ENCODE measurements at places on chromosomes 13 and 19. TPM values are rescaled to one million over a fixed set of nuclear protein-coding genes. Genes with fewer than 3 reads are reported as not detected.

PAN3 gene
- 9.0 TPM for total RNA-seq

ATP4A gene
- total RNA-seq = not detected

CDADC1 gene
- total RNA-seq = 4.7 TPM

FCER2 gene
- total RNA-seq = 0.54 TPM

PSG5 gene
- not detected for total RNA-seq

DNA sequence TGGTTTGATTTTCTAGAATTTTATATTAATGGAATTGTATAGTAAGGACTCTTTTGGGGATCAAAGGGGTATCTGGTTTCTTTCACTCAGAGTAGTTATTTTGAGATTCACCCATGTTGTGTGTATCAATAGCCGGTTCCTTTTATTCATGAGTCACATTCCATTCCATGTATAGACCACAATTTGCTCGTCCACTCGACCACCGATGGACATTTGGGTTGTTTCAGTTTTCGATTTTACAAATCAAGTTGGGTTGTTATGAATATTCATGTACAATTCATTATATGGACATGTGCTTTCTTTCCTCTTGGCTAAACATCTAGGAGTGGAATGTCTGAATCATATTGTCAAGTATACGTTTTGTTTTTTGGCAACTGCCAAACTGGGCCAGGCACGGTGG lies 9.6 kb upstream of the EMP3 start:
- no peak for DNase-seq

GRCh38 chr13:73596382-73596781 lies 537.6 kb downstream of the KLF5 start:
- DNase-seq = no peak

- no peak for DNase-seq
Measured at GRCh38 chr13:86282442-86282841, 483.2 kb upstream of the SLITRK6 start.

DNA sequence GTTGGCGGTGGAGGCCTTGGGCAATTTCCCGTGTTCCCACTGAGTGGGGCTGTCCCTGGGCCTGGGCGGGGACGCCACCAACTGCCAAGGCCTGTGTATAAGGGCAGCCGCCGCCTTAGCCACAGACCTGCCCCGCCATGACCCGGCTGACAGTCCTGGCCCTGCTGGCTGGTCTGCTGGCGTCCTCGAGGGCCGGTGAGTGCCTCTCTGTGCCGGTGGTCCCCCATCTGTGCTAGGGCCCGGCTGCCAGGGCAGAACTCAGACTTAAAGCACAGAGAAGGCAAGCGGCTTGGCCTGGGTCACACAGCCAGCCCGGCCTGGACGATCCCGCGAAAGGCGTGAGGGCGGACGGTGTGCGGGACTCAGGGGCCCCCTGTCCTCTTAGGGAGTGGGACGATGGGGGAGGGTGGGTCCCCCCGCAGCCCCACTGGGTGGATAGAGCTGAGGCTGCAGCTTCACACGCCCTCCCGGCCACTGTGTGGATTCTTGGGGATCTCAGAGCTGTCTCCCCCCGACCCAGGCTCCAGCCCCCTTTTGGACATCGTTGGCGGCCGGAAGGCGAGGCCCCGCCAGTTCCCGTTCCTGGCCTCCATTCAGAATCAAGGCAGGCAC lies at the start of gene AZU1:
AZU1 (plus strand) TSS at position 128 of the 612 bp plus-strand sequence; CDS start at position 138, 10 bp downstream.
- DNase-seq = peak; percentile 53

- DNase-seq = no peak
Measured at GRCh38 chr13:47457626-47458025, 543.4 kb downstream of the SUCLA2 start.

GRCh38 chr13:100300243-100300642 lies 211.3 kb downstream of the PCCA start:
- DNase-seq = no peak

DNA sequence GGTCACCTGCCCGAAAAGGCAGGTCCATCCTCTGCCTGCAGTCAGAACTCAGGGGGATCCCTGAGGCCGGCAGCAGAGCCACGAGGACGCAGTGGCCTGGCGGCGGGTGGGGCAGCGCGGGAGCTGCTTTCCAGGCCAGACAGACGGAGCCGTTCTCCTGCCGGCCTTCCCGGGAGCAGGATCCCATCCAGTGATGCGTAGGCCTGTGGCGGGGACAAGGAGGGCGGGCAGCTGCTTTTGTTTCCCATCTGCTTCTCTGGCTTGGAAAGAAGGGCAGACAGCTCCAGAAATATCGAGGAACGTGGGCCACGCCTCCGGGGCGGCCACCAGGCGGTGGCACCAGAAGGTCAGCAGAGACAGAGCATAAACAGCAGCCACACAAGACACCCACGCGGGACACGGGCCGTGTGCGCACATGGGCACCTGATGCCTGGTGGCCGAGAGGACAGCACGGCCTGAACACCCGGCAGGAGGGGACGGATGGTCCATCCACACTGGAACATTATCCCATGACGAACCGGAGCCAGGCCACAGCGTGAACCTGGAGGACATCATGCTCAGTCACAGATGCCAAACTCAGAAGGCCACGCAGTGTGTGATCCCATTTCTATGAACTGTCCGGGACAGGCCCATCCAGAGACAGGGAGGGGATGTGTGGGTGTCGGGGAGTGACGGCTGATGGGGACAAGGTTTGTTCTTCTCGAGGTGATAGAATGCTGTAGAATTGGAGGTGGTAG lies 13.9 kb upstream of the MKNK2 start:
- DNase-seq = peak; percentile 95

DNA sequence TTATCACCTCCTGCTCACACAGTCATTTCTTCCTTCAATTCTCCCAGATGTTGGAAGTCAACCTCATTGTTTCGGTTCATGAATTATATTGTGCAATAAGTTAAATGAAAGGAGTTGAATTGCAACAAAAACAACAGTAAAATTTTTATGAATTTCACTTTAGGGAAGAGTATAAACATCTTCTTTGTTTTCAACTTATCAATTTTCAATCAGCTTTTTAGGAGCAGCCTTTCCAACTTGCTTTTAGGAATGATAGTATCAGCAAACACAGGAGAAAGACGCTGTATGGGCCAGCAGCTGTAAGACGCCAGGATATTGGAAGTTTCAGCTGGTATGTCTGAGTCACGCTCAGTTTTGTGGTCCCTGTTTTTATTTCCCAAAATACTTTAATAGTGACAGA lies 132.5 kb upstream of the ARGLU1 start:
- no peak for DNase-seq

DNA sequence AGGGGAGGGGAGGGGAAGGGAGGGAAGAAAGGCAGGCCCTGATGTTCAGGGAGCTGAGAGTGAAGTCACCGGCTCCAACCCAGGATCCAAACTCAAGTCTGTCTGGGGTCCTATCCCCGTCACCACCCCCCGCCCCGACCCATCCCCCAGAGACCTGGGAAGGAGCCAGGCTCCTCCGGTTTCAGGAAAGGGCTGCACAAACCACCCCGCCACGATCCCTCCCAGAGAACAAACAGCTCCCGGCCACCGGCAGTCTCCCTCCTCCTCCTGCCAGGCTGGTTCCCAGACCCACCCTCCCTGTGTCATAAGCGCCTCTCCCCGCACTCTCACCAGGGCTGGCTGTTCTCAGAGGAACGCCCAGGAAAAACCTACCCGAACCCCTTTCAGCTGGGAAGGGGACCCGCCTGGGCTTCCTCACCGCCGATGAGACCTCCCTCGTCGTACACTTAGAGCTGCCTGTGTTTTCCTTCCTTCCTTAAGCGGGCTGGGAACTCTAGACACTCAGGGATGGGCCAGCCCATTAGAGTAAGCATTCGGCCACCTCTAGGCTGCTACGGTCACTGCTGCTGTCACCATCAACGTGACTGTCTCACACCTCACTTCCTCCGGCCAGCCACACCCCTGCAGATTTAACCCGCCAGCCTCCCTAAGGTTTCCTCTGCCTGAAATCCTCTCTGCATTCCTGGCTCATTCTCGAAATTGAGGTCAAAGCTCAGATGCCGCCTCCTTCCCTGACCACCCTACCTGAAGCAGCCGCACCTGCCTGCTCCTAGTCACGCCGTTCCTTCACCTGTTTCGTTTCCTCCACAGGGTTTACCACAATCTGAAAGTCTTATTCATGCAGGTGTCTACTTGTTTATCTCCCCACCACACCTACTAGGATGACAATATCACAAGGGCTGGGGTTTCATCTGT lies 6.3 kb upstream of the RDH13 start:
- DNase-seq = no peak

GRCh38 chr13:72851678-72852014 lies 69.7 kb downstream of the PIBF1 start:
- DNase-seq = no peak

- DNase-seq = no peak
Measured at GRCh38 chr13:24802074-24802473, 38.1 kb downstream of the RNF17 start.

- DNase-seq = no peak
Measured at GRCh38 chr19:10408511-10409283, 5.4 kb upstream of the CDC37 start.

DNA sequence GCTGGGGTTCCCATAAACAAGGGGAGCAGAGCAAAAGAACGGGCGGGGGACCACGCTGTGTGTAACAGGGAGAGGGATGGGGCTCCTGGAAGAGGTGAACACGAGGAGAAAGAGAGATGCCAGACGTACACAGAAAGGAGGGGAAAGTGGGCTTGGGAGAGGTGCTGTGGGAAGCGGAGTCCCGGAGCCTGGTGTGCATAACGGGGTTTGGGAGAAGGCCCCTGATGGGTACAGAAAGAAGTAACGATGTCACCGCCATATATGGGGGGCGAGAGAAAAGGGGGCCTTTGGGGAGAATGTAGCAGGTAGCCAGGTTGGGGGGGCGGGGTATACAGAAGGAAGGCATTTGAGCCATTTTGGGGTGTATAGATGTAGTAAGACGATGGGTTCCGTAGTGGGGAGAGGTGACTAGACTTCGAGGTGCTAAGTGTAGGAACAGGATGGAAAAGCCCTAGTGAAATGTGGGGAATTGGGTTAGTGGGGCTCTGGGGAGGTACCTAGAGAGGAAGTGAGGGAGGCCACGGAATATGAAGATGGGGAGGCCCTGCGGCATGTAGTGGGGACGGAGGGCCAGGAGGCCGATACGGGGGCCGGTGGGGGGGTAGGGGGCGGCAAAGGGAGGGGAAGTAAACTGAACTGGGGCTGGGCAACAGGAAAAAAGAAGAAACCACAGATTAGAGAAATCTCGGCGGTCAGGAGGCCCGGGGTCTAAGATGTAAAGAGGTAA lies 787 bp downstream of the ZNF580 start:
- no peak for DNase-seq

DNA sequence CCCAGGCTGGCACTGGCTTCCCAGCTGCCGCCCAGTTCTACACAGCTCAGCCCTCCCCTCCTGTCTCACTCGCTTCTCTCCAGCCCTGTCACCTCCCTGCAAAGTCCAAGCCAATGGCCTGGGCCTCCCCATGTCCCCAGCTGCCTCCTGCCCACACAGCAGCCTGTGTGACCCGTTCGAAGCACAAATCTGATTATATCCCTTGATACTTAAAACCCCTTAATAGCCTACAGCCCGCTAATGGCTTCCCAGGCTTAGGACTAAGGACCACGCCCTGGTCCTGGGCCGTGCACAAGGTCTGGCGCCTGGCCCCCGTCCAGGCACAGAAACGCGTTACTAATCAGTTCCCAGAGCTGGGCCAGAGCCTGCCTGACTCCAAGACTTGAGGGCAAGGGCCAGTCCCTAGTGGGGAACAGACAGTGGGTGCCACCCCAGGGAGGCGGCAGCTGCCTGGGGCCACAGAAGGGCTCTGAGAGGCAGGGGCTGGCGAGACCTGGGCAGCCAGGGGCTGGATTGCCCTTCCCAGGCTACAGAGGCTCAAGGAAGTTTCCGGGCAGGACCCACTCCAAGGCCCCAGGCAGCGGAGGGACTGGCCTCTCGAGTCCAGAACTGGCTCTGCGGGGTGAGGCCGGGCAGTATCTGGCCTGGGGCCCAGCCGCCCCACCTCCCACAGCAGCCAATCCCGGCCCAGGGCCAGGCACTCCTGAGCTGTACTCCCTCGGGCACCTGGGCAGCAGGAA lies 10.4 kb downstream of the XAB2 start:
- DNase-seq = no peak

DNA sequence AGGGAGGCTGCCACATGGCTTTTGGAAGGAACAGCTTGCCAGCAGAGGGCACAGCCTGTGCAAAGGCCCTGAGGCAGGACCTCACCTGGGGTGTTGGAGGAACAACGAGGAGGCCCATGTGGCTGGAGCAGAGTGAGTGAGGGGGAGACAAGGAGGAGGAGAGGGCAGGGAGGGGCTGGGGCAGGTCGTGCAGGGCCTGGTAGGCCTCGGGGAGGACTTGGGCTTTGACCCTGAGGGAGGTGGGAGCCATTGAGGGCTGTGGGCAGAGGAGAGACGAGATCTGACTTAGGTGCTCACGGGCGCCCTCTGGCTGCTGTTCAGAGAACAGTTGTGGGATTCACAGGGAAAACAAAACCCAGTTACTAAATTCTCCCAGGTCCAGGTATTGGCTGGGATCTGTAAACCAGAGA lies 25.2 kb downstream of the ZNRF4 start:
- DNase-seq = peak; percentile 22

- no peak for DNase-seq
Measured at GRCh38 chr19:615619-616018, 17.7 kb downstream of the POLRMT start.

- DNase-seq = no peak
Measured at GRCh38 chr13:51942189-51942588, 69.1 kb downstream of the ATP7B start.

GRCh38 chr19:3653865-3654513 lies 27.4 kb upstream of the CACTIN start:
- DNase-seq = no peak

DNA sequence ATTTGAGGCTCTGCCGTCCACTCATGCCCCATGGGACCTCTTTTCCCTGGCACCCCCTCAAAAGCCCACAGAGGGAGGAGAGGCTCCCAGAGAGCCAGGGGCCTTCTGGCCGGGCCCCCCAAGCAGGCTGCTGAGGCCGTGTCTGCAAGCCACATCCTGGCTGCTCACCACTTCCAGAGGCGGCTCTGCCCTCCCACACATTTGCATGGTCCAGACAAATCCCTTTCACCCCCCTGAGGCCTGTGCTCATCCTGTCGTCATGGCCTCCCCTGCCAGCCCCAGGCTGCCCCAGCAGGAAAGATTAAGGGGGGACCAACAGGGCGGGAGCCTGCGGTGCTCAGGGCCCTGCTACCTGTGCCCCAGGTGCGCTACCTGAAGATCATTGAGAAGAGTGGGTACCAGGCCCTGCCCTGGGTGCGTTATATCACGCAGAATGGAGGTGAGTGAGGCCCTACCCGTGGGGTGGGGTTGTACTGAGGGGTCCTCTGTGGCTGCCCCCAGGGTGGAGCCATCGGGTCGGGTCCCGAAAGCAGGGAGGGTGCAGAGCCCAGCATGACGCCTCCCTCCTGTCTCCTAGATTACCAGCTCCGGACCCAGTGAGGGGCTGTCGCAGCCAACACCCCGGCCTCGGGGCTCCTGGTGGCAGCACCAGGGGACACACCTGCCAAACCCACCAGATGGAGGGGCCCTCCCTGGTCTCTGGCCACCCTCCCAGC lies 36.3 kb downstream of the AP1M1 start:
- DNase-seq = no peak

GRCh38 chr13:34731486-34731885 lies 210.6 kb upstream of the NBEA start:
- no peak for DNase-seq

DNA sequence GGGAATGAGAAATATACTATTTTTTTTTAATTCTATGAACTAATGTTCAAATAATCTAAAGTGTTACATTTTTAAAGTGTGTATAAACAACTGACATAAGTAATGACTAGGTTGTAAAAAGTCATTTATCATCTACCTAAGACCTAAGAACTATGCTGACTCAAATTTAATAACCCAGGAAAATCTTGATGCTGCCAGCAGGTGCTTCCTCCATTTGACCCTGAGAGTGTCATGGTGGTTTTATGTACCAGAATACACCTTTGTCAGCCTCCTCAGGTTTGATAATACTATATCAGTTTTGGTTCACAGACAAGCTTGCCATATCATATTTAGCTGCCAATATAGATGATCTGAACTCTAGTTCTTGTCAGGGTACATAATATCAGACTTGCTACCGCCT lies 1151.2 kb downstream of the PCDH17 start:
- DNase-seq = no peak
